ENCODE measurements at places on chromosomes 6 and 20. TPM values are rescaled to one million over a fixed set of nuclear protein-coding genes. Genes with fewer than 3 reads are reported as not detected.
A peak's percentile ranks its signal among the peaks of the same experiment; 100 is the strongest.

Gene MCCD1
- not detected for total RNA-seq

Gene SEMG1
- not detected for total RNA-seq

Gene TRAPPC3L
- total RNA-seq, result not detected

- H3K27ac ChIP-seq, result no peak overlapping the region
- H3K4me1 ChIP-seq, result no peaks in the 10 kb centered on the region
- no peak for DNase-seq
- H3K36me3 ChIP-seq, result no peaks in the 10 kb centered on the region
Observed at GRCh38 chr20:49210757-49211110, 8.5 kb upstream of the DDX27 start.

- no peak overlapping the region for H3K4me3 ChIP-seq
- H3K27me3 ChIP-seq, result no peaks in the 10 kb centered on the region
- peaks cover 42% of the 10 kb centered on the region for H3K36me3 ChIP-seq
- H3K4me1 ChIP-seq, result peaks cover 30% of the 10 kb centered on the region
- DNase-seq, result no peak
Observed at GRCh38 chr20:58985656-58986055, 4.6 kb downstream of the NELFCD start.

DNA sequence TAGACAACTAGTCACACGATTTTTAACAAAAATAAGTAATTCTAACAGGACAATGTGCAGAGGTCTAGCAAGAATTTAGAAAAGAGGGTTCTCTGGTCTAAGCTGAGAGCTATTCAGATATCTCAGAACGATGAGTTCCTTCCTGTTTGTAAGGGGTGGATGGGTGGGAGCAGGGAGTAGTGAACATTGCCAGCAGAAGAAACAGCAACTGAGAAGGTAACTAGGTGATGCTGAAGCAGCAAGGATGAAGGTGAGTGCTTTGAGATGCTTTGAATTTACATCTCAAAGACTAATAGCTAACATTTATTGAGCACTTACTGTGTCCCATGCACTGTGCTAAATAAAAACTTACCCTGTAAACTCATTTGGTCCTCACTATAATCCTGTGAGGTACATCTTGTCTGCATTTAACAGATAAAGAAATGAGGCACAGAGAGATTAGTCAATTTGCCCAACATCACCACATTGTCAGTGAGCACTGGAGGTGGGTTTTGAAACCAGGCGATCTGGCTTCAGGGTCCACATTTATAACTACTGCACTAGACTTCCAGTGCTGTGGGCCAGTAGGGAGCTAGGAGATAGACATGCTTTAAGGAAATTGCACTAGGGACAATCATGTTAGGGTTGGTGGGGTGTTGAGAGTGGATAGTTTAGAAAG, 15.7 kb downstream of the BRD2 start:
- H3K36me3 ChIP-seq, result peaks cover 28% of the 10 kb centered on the region
- peaks cover 11% of the 10 kb centered on the region for H3K4me1 ChIP-seq
- no peak overlapping the region for H3K4me3 ChIP-seq
- no peak overlapping the region for H3K27ac ChIP-seq

DNA sequence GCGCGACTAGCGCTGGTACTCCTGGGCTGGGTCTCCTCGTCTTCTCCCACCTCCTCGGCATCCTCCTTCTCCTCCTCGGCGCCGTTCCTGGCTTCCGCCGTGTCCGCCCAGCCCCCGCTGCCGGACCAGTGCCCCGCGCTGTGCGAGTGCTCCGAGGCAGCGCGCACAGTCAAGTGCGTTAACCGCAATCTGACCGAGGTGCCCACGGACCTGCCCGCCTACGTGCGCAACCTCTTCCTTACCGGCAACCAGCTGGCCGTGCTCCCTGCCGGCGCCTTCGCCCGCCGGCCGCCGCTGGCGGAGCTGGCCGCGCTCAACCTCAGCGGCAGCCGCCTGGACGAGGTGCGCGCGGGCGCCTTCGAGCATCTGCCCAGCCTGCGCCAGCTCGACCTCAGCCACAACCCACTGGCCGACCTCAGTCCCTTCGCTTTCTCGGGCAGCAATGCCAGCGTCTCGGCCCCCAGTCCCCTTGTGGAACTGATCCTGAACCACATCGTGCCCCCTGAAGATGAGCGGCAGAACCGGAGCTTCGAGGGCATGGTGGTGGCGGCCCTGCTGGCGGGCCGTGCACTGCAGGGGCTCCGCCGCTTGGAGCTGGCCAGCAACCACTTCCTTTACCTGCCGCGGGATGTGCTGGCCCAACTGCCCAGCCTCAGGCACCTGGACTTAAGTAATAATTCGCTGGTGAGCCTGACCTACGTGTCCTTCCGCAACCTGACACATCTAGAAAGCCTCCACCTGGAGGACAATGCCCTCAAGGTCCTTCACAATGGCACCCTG, 1.6 kb downstream of the TPBG start:
- H3K4me3 ChIP-seq, result peak overlapping the region; percentile 41
- H3K27ac ChIP-seq, result no peak overlapping the region
